ENCODE measurements at places on chromosomes 3 and 15.

GRCh38 chr3:154111365-154111935 is 9.7 kb upstream of the ARHGEF26 start:
- no peak for DNase-seq

DNA sequence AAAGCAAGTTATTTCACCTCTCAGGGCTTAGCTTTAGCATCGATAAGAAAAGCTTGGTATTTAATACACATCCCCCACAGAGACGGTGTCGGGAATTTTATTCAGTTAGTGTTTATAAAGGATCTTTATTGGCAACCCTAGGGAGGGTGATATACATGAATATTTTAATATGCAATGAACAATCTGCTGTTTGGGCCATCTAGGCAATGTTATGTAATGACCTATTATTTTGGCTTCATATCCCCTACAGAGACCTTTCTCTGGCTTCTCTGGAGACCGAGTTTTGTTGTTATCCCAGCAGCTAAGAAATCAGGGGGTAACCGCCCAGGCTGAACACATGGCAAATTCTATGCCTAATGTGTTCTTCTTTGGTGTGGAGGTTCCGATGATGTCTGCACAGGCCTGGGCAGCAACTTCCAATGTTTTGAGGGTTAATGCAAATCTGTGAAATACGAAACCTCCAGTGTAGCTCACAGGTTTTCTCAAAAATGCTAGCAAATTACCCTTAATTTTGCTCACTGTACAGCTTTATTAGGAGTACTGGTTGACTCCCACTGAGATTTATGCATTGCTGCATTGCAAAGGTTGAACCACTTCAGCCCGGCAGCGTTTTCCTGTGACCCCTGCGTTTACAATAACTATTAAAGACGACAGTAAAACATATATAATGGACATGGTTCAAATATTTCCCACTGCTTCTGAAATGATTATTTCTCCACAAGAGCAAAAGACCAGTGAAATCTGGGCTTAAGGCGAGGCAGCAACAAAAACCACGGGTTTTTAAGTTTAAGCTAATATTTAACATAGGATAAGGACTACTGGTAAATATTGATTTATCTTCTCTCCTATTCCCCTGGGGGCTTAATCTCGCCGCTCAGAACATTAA is 298.3 kb upstream of the NR2E3 start:
- DNase-seq, result no peak

- DNase-seq, result no peak
Measured at GRCh38 chr3:140509534-140509933, 168.3 kb upstream of the TRIM42 start.

DNA sequence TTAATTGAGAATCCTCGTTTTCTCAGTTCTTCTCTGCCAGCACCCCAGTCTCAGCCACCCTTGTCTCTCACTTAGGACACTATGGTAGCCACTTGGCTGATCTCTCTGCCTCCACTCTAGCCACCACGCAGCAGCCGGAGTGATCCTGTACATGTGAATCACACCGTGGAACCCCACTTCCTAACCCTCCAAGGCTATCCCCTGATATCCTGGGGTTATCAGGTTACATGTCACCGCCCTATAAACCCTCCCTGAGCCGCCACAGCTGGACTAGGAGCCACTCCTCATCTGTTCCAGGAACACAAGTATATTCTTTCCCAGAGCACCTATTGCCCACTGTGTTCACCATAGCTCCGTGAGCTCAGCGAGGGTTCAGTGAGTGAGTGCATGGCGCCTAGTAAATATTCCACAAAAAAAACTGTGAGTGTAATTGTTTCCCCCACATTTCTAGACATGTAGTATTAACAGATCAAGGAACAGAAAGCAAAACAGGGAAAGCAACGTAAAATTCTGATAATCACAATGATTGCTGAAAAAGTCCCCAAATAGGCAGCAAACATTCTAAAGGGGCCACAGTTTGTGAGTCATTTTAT is 661 bp upstream of the PARP14 start:
- no peak for DNase-seq

GRCh38 chr3:153245661-153246060 is 83.6 kb downstream of the RAP2B start:
- no peak for DNase-seq

- no peak for DNase-seq
Measured at GRCh38 chr3:37029111-37029510, 35.8 kb downstream of the MLH1 start.

DNA sequence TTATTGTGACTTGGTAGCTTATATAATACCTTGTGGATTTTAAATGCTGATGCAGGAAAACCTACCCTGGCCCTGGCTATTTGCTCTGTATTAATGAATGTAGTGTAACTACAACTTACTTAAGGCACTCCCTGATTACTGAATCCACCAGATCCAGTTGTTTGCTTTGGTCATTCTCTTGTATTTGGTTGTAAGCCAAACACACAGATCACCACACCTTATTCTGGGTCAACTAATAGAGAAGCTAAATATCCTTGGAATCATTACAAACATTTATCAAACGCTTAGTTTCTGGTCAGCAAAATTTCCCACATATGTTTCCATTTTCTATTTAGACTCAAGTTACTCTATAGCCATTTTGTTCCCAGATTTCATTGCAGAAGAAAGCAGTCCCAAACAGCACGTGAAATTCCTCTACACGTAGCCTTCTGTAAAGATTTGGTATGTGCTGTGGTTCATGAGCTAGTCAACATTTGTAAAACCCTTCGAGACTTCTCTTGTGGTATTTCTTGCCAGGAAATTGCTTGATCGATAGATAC is 322.6 kb downstream of the MEX3B start:
- DNase-seq, result no peak

GRCh38 chr15:92196342-92196741 is 197.3 kb upstream of the ST8SIA2 start:
- no peak for DNase-seq

DNA sequence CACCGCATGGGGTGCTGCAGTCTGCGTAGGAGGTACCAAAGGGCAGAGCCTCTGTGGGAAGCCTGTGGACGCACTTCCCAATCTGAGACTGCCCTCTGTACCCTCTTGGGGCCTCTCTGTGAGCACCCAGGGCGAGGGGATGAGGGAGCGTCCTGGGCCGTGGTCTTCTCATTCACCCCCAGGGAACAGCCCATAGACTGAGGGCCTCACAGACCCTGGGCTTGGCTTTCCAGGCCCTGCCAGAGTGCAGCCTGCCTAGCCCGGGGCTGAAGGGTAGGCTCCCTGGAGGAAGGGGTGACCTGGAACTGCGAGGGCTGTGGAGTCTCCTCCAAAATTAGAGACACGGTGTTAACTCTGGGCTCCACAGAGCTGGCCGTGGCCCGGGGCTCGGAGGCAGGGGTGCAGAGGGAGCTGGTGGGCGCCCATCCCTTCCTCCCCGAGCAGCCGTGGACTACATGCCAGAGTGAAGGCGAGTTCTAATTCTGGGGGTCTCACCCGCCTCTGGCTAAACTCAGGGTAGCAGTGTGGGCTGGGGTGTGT is 468 bp upstream of the SPTBN5 start:
- DNase-seq, result no peak

DNA sequence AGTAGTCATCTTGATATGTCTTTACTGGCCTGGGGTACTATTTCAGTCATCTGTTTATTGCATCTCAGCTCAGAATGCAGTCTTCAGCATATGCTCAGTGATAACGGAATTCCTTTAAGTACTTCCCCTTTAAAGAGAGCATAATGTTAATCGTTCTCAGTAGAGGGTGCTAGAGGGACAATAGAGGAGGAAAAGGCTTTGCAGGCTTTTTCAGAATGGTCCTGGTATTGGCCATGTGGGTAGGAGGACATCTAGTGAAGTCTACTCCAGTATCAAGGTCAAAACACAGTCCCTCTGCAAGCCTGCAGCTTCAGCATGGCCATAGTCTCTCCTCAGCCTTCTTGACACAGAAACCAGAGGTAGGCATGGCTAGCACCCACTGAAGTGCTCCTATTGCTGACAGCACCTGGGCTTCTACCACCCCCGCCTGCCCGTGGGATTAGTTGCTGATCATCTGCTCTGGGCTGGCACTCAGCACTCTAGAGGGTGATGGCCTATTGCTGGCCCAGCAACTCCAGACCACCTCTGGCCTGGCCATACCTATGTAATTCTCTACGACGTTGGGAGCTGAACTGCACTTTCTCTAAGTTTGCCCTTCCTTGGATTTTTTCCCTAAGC is 65.4 kb downstream of the KCNH8 start:
- no peak for DNase-seq

- no peak for DNase-seq
Measured at GRCh38 chr15:45670511-45670910, 35.7 kb downstream of the SQOR start.

GRCh38 chr3:52779011-52779836 is 1.8 kb downstream of the ITIH1 start:
- no peak for DNase-seq

GRCh38 chr15:88035381-88035780 is 221.2 kb downstream of the NTRK3 start:
- no peak for DNase-seq

GRCh38 chr15:41630616-41631217 is 29.5 kb upstream of the MGA start:
- no peak for DNase-seq

GRCh38 chr3:11152301-11152700 is 2.0 kb upstream of the HRH1 start:
- no peak for DNase-seq

- no peak for DNase-seq
Measured at GRCh38 chr15:70098153-70098460, 390 bp upstream of the TLE3 start.

GRCh38 chr3:130659911-130660310 is 86.7 kb downstream of the PIK3R4 start:
- DNase-seq, result no peak

GRCh38 chr3:136255672-136256406 is 5.7 kb downstream of the PCCB start:
- no peak for DNase-seq

- DNase-seq, result no peak
Measured at GRCh38 chr3:159458982-159459381, 529.7 kb upstream of the IL12A start.

DNA sequence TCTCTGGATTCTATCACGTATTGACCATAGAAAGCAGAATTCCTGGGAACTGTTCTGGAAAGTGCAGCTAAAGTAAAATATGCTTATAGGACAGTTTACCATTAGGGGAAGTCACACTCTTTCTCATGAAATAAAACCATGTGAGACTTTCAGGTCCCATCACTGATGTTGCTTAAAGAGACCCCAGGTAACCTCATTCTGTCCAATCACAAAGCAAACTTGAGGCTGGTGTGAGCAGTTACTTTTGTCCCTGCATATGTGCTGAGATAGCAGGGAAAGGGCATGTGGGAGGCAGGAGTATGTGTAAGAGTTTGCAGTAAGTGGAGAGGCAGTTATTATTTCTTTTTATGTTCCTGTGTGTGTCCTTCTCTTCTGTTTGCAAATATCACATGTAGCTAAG is 16.1 kb downstream of the GPR87 start:
- no peak for DNase-seq

GRCh38 chr3:25511972-25512721 is 84.1 kb downstream of the RARB start:
- no peak for DNase-seq

DNA sequence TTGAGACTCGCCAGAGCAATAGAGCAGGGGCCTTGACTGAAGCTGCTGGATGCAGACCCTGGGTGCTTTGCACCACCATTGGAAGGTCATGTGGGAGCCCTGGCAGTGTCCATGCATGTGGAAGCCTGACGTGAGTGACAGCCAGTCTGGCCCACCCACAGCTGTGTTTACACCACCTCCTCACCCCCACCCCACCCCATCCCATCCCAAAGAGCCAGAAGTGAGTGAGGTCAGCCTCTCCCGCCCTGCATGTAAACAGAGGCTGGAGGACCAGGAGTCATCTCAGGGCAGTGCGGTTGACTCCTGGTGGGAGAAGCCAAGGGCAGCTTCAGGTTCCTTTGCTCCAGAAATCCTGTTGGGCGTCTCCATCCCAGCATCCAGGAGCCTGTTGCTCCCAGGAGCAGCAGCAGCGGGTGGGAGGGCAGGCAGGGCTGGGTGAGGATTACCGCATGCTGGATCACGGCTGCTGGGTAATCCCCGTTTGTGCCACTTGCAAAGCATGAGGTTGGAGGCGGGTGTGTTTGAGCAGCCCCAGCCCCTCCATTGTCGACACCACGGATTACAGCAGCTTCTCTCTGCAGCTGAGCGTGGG is 44.6 kb downstream of the CORO2B start:
- DNase-seq, result no peak

- no peak for DNase-seq
Measured at GRCh38 chr3:157786618-157787017, 283.4 kb upstream of the VEPH1 start.

DNA sequence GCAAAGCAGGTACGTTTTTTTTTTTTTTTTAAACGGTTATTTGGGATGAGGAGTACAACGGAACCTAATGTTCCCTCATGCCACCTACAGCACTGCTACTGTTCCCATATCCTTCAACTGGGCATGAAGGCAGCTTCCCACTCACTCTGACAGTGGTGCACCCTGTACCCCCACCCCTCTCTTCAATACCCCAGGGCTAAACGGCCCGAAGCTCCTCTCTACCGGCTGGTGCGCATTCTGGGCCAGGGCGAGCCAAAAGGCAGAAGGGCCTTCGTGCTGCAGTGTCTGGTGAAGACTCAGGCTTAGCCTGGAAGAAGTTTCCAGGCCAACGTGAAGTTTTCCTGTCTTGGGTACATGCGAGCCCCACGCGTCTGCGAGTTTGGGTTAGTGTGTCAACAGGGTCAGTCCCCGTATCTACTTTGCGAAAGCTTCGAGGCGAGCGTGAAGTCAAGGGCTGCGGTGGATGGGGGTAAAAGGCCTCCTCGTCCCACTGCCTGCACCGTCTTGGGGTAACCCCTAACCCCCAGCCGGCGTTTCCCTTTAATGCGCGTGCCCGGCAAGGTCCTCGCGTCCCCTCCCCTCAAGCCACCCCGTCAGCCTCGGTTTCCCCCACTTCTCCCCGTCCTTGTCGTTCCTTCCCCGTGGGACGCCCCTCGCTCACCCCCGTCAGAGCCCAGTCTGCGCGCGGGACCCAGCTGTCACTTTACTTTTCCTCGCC is 765 bp upstream of the UBE2E2 start:
- DNase-seq, result peak; percentile 17

- no peak for DNase-seq
Measured at GRCh38 chr3:186668426-186668825, 2.6 kb downstream of the HRG start.
